ENCODE measurements at places on chromosomes 12 and 14.

GRCh38 chr12:104243971-104244370 is 28.4 kb downstream of the TXNRD1 start:
- DNase-seq, result no peak

DNA sequence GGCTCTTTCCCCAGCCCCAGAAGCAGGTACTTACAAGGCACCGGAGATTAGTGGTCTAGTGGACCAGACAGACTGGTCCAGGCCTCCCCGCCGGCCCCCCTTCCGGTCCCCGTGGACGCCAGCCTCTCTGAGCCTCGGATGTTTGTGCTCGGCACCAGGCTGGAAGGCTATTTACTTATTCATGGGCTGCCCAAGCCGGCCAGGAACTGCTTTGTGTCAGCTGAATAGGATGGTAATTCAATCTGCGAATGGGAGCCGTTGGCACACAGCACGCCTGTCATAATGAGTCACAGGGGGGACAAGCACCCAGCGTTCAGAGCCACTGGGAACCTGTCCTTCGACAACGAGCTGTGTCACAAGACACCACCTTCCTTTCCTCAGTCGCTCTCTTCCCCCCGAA is 82.3 kb downstream of the RIMBP2 start:
- peak; percentile 57 for DNase-seq

- DNase-seq, result no peak
These were observed 252.9 kb downstream of the DPF3 start for GRCh38 chr14:72640911-72641485.

GRCh38 chr12:132282031-132282949 is 47.1 kb downstream of the GALNT9 start:
- DNase-seq, result no peak

GRCh38 chr12:71652656-71653055 is 11.0 kb downstream of the ZFC3H1 start:
- DNase-seq, result no peak

DNA sequence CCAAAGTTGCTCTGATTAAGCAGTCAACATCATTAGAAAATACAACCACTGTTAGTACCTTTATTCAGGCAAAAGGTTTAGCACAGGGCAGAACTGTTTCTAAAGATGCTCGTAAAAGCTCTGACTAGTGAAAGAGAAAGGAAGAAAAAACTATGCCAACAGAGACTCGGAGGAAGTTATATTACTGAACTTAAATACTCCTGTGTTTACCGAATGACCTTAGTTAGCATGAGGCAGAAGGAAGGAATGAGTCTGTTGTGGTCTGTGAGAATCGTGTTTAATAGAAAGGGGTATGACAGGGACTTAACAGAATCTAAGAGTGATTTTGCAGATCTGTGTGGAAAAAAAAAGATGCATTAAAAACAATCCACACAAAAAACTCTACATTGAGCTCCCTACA is 84.1 kb upstream of the OVCH1 start:
- DNase-seq, result no peak

DNA sequence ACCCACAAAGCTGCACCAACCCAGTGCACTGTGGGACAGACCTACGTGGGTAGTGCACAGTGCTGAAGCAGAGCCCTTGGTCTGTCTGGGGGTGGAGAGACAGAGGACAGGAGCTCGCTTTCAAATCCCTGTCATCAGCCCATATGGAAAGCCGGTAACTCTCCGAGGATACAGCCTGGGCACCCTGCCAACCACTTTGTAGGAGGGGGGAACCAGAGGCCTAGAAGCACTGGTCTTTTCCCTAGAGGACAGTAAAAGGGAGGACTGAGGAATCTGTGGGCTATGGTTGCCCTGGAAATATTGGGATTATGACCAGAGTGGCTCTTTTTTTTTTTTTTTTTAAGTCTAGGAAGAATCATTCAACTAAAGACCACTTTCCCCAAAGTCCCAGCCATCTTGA is 74.3 kb downstream of the MAP3K9 start:
- DNase-seq, result no peak

GRCh38 chr12:32939801-32940200 is 43.2 kb upstream of the PKP2 start:
- DNase-seq, result no peak

DNA sequence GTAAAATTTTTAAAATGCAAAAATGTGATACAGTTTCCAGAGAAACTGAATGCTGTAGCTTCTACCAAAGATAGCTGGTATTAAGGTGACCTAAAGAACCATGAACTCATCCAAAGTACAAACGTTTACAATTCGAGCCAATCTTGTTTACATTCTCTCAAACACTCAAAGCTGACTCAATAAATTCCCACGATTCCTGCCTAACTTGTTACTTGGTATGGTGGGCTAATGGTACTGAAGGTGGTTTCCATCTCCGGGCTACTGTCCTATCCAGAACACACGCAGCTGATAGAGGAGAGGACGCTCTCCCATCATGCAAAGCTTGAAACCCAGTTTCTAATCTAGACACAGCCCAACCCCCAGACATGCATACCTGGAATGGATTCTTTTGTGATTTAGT is 31.5 kb downstream of the RAD9B start:
- no peak for DNase-seq

DNA sequence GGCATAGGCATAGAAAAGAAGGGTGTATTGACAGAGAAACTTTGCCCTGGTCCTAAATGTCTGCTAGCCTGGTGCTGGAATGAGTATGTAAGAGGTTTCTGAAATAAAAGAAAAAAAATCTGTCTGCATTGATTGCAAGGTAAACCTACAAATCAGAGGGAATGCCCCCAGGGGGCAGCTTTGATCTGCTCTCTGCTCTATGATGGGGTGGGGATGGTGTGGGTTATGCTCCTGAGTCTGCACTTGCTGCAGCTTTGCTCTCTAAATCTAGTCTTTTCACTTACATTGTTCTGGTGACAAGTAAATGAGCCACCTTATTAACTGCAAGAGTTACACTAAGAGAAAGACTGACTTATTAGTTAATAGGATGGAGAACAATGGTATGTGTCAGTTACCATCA is 468.4 kb upstream of the STXBP6 start:
- DNase-seq, result no peak

- DNase-seq, result no peak
These were observed 106.8 kb downstream of the LGR5 start for GRCh38 chr12:71546322-71546861.

DNA sequence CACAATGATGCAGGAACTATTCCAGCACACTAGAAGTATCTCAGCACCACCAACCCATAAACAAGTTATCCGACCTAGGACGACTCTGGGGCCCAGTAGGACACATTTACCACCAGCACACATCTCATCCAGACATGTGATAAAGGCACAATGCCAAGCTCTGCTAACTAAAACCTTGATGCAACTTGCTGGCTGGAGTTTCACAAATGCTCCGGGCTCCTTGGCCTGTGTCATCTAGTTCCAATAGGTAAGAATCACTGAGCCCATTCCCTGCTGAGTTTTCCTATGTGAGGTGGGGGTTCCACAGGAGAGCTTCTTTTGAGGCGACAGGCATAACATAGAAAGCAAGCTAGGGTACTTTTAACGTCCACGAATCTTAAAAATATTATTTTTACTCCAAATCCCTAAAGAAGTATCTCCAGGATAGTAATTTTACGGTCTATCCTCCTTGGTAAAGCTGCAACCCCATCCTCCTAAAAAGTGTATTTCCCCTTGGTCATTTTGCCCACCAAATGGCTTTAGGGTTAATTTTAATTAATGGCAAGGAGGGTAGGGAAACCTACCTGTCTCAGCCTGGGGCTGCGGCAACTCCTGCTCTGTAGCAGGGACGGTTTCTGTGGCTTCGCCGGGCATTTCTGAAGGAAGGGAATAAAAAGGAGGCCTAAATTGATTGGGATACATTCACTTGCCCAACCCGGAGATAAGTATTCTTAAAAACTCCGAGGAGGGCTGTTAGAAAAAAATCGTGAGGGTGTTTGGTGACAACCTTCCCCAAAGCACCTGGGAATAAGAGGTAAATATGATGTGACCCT is 1.0 kb downstream of the NACA start:
- peak; percentile 55 for DNase-seq

GRCh38 chr12:79452906-79453305 is 237.9 kb downstream of the PAWR start:
- DNase-seq, result no peak

GRCh38 chr14:74924061-74924460 is 1.0 kb upstream of the RPS6KL1 start:
- DNase-seq, result no peak

DNA sequence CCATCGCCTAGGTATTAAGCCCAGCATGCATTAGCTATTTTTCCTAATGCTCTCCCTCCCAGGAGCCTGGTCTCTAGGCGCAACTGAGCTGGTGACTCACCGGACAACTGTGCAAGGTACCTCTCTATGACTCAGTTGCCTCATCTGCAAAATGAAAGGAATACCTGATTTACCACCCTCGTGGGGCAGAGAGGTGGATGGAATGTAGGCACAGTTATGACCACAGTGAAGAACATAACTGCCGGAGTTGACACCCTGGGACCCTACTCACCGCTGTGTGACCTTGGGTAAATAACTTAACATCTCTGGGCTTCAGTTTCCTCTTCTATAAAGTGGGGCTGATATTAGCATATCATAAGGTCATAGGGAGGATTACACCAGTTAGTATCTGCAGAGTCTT is 22.6 kb downstream of the BCL11B start:
- no peak for DNase-seq

DNA sequence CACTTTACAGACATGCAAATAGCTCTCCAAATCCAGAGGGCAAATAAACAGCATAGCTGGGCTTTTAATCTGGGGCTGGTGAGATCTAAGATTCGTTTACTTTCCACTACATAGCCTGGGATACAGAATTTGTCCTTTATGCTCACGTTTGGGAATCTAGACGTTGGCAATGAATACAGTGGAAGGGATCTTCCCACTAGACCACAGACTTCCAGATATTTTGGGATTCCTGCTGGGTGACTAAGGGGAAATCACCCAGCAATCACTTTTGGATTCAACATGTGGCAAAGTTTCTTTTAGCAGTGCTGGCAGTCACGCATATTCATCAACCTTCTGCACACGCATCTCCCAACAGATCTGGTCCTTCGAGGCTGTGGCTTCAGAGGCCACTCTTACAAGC is 23.5 kb downstream of the APPL2 start:
- DNase-seq, result peak; percentile 38

Measured in MG63 (cell line).